ENCODE measurements at places on chromosomes 1 and 21.

DNA sequence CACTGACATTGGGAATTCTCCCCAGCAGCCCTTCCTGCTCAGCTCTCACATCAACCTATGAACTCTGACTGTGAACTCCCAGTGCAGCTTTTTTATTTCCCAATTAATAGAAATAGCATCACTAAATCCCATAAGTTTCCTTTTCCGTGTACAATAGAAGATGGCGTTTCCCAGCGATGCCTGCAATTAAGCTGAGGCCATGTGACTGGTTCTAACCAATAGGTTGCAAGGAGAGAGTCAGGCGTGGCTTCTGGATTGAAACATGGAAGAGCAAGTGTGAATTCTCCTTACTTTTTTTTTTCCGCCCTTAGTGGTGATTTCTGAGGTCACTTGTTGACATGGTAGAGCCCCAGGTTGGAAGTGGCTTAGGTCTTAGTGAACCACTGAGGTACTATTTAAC, 59.0 kb upstream of the IGSF5 start:
- DNase-seq: no peak

DNA sequence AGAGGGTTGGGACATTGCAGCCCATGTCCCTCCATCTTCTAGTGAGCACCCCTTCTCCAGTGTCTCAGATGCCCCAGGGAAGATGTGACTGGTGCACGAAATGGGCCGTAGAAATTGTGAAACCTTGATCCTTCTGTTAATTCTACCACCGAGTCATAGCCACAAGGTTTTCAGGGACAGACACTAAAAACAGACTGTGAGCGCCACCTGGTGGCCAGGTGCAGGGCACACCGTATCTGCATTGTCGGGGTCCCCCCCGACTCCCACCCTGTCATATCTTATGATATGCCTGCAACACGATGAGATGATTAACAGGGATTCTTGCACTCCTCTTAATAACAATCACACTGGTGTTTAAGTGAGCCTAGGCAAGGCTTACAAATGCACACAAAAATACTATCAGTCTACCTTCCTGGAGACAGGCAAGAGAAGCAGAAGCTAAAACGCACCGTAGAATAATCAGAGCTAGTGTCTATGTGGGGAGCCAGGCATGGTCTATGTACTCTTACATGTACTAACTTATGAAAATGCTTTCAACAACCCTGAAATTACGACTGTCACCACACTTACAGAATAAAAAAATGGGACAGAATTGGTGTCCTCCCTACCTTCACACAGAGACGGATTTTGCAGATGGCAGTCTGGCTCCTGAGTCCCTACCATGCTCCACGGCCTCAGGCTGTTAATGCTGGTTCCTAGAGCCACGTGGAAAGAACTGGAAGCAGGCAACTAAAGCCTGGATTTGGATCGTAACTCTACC, 57.9 kb downstream of the FHAD1 start:
- DNase-seq: peak; percentile 33

- no peak for DNase-seq
These were observed 6.1 kb downstream of the SMG5 start for GRCh38 chr1:156276532-156276931.

GRCh38 chr1:201014816-201015200, 8.7 kb downstream of the KIF21B start:
- DNase-seq: no peak

- no peak for DNase-seq
These were observed 1.0 kb downstream of the ARID1A start for GRCh38 chr1:26696654-26697430.

All from ACHN (cell line).